ENCODE measurements at places on chromosomes 6 and 20.
A peak's percentile ranks its signal among the peaks of the same experiment; 100 is the strongest.

GRCh38 chr6:119241540-119242309 lies 107.8 kb downstream of the MAN1A1 start:
- no peak for DNase-seq

- DNase-seq = no peak
These were observed 63.5 kb upstream of the VSTM2L start for GRCh38 chr20:37839432-37839827.

DNA sequence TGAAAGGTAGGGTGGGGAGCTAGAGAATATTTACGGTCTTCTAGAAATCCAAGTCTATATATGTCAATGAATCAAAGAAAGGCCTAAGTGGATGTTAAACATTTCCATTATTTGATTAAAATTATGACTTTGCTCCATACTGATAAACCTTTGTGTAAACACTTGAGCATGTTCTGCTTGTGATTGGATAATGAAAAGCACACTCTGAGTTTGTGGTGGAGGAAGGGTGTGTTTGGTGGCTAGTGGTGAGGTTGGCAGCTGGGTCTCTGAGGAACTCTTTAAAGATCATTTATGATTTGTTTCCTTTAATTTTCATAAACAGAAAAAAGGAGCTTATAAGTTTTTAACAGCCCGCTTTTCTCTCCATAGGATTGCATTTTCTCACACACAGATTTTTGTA lies 84.7 kb downstream of the RFPL4B start:
- DNase-seq = no peak

DNA sequence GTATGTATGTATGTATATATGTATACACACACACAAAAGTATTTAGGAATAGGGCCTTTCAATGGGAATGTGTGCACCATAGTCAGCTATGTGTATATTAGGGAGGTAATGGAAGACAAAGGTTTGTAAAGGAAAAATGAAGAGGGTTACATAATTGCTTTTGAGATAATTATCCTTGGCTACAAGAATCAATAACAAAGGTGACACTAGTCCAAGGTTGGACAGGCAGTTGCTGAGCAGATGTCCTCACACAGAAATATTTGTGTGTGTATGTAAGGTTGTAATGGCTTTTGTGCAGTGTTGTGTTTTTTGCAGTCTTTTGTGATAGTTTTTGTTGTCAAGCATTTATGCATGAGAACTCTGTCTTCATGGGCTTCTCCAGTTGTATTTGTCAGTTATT lies 157.9 kb upstream of the MARCKS start:
- no peak for DNase-seq

DNA sequence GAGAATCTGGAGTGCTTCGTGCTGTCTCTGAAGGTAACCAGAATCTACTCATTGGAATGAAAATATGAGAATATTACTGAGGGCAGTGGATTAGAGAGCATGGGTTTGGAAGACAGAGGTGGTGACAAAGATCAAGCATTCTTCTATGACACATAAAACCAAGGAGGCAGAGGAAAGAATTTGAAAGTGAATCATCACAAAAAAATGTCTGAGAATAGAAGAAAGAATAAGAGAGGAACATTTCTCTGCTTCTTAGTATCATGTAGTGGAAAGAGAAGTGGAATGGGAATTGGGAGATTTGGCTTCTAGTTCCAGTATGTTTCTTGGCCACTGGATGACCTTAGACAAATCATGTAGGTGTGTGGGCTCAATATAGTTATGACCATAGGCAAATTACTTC lies 474.0 kb downstream of the TFAP2B start:
- peak; percentile 89 for DNase-seq

- DNase-seq = no peak
These were observed 53.5 kb downstream of the TBC1D7 start for GRCh38 chr6:13274707-13275434.

DNA sequence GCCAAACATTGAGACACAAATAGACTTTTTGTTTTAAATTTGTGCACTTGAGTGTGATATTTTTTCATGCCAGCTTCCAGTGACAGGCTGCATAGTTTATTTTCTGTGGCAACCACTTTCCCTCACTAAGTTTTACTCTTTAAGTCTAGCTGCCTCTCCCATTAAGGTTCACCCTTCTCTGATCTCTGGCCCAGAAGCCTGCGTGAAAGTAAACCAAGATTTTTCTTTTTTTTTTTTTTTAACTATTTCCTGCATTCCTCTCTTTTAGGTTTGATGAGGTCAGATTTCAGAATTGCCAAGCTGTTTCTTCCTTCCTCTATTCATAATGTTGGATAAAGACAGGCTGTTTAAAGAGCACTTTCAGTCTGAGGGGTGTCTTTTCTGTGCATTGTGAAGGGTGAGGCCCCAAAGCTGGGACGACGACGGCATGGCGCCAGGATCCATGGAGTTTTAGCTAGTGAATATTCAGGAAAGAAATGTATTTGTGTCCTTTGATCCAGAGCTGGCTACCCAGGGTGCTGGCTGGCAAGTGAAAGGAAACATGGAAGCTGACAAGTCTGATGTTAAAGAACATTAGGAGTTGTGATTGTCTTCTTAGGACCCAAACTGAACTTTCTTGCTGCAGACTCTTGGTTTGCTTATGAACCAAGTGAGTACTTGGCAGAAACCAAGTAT lies 50.7 kb downstream of the DOK5 start:
- no peak for DNase-seq

- peak; percentile 61 for DNase-seq
These were observed 812 bp upstream of the SMIM13 start for GRCh38 chr6:11092668-11093375.

DNA sequence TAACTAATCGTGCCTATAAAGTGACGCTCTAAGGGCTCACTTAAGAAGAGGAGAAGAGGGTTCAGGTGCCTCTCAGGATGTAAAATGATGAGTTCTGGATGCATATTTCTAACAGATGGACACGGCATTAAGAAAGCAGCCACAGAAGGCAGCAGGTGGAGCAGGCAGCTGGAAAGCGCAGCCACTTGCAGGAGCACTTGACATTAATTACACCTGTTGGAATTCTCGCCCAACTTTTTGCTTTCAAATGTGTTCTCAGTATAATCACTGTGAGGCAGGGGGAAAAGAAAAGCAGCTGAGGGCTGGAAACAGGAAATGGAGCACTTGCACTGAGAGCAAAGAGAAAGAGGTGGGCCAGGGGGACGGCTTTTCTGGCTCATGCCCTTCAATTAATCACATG lies 164.2 kb downstream of the NKAIN2 start:
- no peak for DNase-seq

GRCh38 chr6:113416170-113416569 lies 441.0 kb upstream of the MARCKS start:
- DNase-seq = peak; percentile 59

Data from M059J (cell line).